ENCODE measurements at places on chromosomes 13 and 19.

- no peak for DNase-seq
These were observed 14.0 kb downstream of the MOB3A start for GRCh38 chr19:2081873-2082810.

- DNase-seq = no peak
These were observed 1.3 kb downstream of the UBL3 start for GRCh38 chr13:29849071-29849631.

DNA sequence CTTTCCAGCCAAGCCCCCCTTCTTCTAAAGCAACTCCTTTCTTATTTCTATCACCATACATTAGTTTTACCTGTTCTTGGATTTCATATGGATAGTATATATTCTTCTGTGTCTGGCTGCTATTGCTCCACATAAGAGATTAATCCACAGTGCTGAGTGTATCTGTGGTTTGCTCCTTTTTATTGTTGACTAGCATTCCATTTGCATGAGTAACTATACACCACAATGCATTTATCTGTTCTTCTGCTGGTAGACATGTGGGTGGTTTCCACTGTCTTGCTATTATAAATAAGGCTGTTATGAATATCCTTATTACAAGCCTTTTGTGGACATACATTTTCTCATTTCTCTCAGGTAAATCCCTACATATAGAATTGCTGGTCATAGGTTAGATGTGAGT lies 138.2 kb downstream of the SLC7A1 start:
- no peak for DNase-seq

DNA sequence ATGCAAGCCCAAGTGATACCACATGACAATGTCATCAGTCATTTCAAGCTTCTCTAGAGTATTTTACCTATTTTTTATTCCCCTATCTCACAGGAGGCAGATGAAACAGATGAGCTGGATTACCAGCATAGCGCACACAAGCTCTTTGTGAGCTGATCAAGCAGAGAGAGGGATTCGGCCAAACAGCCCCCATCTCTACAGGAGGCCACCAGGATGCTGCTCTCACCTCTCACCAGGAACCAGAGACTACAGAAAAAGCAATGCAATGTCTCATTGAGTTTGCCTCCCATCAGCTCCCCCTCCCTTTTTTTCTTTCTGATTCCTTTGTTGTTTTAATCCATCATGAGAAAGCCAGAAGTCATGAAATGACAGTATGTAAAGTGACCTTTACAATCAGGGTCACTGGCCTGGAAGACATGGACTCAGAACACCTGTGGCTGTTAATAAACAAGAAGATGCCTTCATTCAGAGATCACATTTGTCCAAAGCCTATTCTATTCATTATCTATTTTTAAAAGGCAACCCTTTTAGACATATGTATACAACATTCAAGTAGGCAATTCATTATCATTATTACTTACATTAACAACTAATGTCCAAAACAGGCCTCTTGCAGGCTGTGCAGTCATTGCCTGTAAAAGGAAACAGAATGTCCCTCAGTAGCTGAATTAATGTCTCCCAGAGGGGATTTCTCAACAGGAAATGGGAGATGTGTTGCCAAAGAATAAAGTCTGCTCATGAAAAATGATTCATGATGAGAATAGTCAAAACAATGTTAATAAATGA lies 656.6 kb downstream of the TBC1D4 start:
- no peak for DNase-seq

Measured in esophagus squamous epithelium (tissue), 5 donors.